Psoas muscle (tissue), 8 donors: ENCODE measurements at places on chromosomes 3 and 15.

DNA sequence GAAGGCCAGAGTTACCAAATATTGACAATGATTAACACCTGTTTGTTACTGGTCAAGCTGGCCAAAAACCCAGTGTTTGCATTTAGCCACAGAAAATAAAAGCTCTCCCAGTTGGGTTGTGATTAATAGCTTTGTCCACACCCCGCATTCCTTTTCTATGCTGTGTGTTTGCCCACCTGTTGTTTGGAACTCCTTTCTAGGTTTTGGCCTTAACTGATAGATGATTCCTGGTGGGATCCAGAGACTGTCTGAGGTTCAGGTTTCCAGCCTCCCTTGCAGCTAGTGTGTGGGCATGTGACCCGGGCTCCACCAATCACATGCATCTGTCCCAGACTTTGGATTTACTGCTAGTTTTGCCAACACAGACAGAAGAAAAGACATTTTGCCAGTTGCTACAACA, 83.8 kb downstream of the PTPRG start:
- no peak for DNase-seq

- no peak for DNase-seq
These were observed 261.5 kb upstream of the ZNF385D start for GRCh38 chr3:22012471-22012870.

DNA sequence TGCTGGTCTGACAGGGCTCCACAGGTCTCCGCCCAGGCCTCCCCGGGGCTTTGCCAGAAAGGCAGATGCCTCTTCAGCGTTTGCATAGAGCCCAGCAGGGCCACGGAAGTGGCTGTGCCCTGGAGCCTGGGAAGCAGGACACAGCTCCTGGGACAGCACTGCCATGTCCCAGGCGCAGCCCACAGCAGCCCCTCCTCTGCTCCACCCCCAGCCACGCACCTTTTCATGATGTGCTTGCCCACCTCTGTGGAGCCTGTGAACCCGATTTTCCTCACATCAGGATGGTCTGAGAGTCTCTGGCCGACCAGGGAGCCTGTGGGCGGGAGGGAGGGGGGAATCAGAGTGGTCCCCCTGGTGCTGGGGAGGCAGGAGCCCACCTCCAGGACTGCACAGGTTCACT, 33.9 kb upstream of the SLC41A3 start:
- DNase-seq: no peak

GRCh38 chr15:38274135-38274534, 21.5 kb downstream of the SPRED1 start:
- DNase-seq: no peak

DNA sequence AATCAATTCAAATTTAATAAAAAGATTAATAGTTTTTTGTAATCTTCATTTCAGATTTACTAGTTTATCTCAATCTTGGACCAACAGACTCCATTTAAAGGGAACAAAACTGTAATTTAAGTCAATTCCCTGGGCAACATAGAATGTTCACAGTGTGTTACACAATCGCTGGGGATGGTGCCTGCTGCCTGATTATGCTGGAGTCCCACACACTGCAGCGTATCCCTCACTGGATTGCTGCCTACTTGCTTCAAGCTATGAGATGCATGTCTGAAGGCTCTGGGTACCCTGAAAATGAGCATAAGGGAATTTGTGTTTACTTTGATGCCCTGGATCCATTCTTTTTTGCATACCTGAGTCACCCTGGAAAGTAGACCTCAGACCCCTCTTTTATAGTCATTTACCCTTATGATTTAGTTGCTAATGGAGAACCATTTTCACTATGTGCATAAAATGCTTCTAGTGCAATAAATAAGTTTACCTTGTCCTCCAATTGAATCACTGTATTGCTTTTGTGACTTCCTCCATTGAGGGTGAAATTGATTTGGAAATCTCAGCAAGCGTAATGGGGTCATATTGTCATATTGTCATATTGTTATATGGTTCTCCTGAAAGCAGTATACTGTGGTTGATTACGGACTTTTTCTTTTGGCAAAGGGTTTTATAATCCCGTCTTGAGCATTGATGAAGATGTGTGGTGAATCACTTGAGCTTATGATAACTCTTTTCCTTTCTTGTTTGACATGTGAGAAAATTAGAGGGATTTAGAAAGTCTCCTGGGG, 35.9 kb downstream of the ITPR1 start:
- no peak for DNase-seq

GRCh38 chr3:21991061-21991460, 240.1 kb upstream of the ZNF385D start:
- no peak for DNase-seq

DNA sequence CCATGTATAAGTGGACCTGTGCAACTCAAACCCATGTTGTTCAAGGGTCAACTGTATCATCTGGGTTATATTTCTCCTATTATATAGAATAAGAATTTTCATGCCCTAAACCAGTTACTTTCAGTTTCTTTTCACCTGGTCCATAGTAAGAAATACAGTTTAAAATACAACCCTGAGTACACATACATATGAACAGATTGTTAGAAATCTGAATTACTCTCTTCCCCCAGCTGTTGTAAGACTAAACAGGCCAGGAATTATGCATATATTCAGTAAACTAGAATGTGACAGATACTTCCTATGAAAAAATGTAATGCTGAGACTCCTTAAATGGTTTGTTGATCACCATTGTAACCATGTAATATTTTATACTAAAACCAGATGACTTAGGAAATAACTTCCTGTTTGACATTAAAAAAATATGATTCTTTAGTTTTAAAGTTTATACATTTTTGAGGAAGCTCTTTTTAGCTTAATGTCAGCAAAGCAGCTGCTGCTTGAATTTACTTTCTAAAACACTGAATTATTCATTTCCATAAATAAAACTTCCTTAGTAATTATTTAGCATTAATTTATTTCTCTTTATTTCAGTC, 52.5 kb upstream of the ZCWPW2 start:
- DNase-seq: no peak

- no peak for DNase-seq
These were observed 56.8 kb upstream of the LCTL start for GRCh38 chr15:66622591-66623022.

DNA sequence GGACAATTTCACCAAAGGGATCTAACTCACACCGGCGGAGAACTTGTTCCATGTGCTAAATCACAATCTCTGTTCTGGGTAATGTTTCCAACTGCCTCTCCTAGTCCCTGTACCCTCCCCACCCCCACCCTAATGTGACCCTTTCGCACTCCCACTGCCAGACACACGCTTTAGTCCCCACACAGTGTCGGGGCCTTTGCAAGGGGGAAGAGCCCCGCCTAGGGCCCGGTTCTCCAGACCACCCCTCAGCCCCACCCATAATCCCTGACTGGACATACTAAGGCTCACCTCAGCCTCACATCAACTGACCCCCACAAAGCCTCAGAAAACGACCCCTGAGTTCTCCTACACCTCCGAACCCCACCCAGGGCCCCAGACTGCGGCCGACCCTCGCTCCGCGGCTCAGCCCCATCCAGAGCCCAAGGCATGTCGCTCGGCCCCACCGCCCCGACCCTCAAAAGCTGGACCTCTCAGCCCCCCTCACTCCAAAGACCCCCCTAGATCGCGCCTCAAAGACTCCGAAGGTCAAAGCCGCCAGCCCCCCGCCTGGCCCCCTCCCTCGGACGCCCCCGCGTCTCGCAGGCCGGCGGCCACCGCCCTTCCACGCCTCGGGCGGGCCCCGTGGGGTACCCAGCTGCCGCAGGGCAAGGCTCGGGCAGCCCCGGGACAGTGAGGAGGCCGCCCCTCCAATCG, 72.0 kb upstream of the MAP4 start:
- DNase-seq: no peak

DNA sequence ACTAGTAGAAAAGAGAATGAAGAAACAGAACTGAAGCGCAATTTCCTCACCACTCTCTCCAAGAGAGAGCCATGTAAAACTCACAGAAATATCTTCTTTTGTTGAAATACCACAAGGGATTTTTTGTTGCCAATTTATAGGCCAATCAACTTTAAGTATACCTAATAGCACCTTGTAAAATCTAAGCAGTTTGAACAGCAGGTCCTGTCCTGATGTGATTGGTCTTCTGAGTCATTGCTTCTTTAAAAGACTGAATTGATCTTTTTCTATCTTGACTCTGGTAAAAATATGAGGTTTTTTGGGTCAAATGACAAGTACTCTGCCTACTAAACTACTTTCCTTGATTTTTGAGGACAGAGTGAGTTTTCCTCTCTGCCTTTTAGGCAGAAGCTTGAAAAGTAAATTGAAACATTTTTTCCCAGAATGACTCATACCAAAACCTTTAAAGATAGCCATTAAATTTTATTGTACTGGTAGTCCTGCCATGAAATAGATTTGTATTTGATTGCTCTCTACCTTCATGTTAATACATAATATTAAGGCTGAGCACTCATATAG, 343.9 kb upstream of the CBLB start:
- DNase-seq: no peak

DNA sequence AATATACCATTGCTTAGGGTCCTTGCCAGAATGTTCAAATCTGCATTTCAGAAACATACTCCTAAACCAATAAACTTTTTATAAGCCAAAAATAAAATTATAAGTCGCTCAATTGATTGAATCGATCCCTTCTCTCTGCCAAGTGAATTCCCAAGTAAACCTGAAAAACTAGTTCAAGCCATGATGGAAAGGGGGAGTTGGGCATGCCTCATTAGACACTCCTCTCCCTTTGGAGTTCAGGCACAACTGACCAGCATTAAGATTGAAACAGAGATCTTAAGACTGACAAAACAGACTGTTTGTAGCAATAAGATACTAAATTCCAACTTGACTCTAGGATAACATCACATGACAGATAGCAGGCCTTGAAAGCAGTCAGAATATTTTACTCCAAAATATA, 113.7 kb upstream of the RASGRP1 start:
- DNase-seq: no peak

DNA sequence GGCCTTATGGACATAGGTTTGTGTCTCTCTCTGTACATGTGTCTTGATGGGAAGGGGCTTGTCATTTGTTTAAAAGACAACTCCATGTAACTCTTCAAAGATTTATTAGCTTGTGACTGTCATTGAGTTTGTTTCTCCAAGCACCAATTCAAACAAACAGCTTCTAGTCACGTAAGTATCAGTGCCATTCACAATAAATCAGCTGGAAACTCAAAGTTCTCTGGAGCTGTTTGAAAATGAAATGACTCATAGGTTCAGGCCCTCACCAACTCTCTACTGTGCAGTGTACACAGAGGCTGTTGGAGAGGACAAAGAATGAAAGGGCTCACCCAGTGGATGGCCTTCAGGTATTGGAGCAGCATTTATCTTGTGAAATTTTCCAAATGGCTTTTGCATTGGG, 476.3 kb downstream of the AGBL1 start:
- no peak for DNase-seq

DNA sequence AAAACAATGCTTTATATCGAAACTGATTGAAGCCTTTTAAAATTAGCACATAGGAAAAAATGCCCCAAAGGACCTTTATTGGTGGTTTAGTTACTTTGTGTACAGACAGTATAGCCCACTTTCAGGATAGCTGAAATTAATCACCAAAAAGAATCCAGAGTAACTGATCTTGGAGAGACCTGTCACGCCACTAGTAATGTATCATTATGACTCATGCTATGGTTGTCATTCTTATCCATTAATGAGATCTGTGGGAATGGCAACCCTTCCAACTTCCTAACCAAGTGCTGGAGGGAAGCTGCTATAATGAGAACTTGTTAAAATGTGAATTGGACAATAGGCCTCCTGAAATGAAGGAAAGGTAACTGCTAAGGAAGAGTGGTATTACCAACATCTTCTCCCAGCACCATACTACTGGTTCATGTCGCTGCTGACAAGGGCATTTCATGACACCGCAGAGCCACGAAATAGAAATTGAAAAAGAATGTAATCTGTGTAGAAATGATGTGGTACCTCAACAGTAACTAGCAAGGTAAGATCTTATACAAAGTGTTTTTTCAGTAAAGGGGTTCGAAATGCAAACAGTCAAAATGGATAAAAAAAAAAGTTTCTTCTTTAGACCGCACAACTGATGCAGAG, 7.1 kb upstream of the EMC4 start:
- no peak for DNase-seq

DNA sequence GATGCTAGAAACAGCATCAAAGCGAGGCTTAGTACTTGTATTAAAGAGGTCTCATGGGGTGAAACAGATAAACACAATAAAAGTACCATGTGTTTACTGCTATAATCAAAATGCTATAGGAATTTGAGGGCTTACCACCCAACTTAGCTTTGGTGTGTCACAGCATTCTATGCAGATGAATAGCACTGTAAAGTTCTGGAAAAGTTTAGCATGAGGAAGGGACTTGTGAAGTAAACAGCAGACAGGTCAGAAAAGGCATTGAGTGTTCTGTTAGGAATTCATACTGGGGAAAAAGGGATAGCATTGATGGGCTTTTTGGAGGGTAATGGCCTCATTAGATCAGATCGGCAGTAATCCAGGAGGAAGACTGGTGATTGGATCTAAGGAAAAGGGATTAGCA, 505.3 kb downstream of the NLGN1 start:
- DNase-seq: no peak

DNA sequence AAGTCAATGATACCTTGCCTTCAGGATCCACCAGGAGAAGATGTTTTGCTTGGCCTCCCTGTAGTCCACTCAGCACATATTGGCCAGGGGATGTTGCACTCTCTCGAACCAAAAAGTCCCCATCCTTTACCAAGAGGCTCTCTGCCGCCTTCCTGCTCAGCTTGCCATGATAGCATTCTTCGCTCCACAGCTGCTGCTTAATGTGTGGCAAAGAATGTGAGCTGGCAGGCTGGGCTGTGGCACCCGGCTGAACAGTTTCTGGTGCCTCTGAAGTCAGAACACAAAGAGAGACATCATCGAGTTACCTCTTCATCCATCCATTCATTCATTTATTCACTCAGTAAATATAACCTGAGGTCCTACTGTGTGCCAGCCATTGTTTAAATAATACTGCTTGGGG, 23.9 kb upstream of the CEP152 start:
- DNase-seq: no peak

GRCh38 chr15:42154212-42154941, 2.1 kb downstream of the PLA2G4F start:
- no peak for DNase-seq

GRCh38 chr3:152309031-152309430, 40.3 kb downstream of the MBNL1 start:
- DNase-seq: no peak

- DNase-seq: no peak
These were observed 155.3 kb upstream of the SLCO3A1 start for GRCh38 chr15:91698241-91698640.

DNA sequence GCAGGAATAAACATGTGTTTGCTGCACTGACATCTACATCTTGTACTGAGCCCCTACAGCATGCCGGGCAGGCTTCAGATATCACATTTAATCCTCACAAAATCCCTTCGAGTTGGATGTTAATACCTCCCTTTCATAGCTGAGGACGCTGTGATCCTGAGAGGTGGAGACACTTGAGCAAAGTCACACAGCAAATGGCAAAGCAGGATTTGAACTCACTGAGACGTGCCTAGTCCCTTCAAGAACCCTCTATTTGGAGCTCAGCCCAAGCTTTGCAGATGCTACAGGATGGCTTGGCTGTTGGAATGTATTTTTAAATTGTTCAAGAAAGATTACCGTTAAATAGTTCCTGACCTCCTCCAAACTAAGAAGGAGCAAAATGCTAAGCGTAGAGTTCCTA, 64.6 kb upstream of the SLC6A6 start:
- DNase-seq: no peak

- no peak for DNase-seq
These were observed 76.4 kb downstream of the EBLN2 start for GRCh38 chr3:73137736-73138403.

- no peak for DNase-seq
These were observed 14.1 kb downstream of the SPSB4 start for GRCh38 chr3:141065258-141065657.
